GOT3 (cell line): ENCODE measurements at places on chromosomes 2 and 18.

- DNase-seq, result no peak
These were observed 462.5 kb upstream of the FSHR start for GRCh38 chr2:49616800-49617199.

DNA sequence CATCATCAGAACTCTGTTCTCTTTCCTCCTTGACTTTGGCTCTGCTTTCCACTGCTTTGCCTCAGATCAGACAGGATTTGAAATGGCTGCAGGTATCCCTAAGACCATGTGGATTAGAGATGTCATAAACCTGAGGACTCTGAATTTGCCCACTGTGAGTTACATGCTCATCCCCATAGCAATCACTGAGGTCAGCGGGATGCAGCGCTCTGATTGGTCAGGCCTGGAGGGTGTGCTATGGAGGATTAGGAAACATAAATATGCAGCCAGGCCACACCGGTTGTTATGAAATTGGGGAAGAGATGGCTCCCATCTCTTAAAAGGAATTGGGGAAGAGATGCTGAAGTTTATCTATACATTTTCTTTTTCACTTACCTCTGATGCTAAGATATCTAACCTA, 73.7 kb upstream of the DNAJC10 start:
- DNase-seq, result no peak

DNA sequence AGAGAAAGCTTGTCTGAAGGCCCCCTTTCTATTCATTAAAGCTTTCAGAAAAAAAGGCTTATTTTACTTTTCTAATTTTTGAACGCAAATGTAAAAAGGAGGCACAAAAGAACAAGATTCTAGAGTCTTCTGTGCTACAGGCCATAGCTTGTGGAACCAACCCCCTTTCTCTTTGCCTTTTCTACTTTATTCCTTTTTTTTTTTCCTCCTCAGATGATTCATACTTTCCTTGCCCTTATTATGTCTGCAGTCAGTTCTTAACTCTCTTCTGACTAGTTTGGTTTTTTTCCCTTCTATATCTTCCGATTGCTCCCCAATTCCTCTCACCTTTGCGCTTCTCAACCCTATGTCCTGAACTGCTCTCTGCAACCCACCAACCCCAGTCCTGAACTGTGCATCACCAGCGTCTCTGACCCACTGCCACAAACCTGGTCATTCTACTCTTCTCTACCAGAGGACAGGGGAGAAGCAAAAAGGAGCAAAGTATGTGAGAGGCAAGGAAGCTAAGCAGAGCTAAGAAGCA, 56.9 kb upstream of the WIPF1 start:
- no peak for DNase-seq

DNA sequence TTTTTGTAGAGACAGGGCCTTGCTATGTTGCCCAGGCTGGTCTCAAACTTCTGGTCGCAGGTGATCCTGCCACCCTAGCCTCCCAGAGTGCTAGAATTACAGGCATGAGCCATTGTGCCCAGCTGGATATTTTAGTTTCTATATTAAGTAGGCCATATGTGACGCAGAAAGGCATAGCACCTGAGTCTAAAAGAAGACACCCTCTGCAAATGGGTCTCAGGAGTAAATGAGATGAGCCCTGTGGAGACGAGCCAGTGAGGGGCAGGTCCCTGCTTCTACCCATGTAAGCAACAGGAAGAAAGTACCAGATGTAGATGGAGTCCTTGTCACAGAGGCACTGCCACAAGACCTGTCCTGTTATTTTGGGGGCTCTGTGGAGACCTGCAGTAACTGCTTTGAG, 322.4 kb downstream of the PTPRM start:
- DNase-seq, result no peak

- no peak for DNase-seq
These were observed 56.3 kb downstream of the KCNS3 start for GRCh38 chr2:17934721-17935120.

- no peak for DNase-seq
These were observed 7.7 kb downstream of the FBXO15 start for GRCh38 chr18:74139888-74140287.

- no peak for DNase-seq
These were observed 69.9 kb upstream of the HK2 start for GRCh38 chr2:74763962-74764428.

DNA sequence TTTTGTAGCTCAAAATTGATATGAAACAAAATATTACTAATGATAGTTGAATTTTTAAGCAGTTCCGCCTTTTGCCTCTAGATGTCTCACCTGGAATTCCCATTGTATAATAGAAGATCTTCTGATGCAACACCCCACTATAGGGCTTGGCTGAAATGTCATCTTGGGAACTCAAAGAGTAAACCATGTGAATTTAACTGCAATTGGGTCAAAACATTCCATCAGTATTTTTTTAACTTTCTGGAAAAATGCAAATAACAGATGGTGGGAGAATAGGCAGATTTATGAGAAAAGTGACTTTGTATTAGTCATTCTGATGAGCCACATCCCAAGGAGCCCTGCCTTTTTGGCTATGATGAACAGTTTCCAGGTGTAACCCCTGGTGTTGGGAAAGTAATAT, 489.9 kb downstream of the NYAP2 start:
- DNase-seq, result no peak

DNA sequence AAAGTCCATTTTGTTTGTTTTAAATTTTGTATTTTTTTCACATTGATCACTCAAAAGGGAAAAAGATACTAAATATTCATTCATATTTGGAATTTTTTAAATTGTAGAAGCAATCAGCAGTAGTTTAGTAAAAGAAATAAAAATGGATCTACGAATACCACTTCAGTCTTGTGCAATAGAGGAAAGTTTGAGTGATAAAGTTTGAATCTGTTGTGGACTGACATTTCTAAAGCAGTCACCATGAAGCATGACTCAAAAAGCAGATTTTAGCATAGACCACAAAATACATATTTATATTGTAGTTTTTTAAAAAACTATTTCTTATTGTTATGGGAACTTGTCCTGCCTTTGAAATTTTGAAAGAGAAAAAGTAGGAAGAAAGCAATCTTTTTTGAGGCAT, 520.5 kb upstream of the ZEB2 start:
- no peak for DNase-seq

- no peak for DNase-seq
These were observed 255.4 kb downstream of the NDUFA10 start for GRCh38 chr2:239769554-239770245.

DNA sequence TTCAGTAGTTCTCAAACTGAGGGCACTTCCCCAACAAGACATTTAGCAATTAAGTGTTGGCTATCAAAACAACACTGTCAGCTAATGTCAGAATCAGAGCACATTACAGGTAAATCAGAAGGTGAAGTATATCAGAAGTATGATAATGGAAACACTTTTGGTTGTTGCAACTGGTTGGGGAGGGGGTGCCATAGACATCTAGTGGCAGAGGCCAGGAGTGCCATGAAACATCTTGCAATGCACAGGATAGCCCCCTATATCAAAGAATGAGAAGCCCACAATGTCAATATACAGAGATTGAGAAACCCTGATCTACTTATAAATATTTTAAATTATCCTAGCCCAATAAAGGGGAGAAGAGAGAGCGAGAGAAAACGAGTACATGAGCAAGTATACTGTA, 4.9 kb upstream of the XPO1 start:
- no peak for DNase-seq

DNA sequence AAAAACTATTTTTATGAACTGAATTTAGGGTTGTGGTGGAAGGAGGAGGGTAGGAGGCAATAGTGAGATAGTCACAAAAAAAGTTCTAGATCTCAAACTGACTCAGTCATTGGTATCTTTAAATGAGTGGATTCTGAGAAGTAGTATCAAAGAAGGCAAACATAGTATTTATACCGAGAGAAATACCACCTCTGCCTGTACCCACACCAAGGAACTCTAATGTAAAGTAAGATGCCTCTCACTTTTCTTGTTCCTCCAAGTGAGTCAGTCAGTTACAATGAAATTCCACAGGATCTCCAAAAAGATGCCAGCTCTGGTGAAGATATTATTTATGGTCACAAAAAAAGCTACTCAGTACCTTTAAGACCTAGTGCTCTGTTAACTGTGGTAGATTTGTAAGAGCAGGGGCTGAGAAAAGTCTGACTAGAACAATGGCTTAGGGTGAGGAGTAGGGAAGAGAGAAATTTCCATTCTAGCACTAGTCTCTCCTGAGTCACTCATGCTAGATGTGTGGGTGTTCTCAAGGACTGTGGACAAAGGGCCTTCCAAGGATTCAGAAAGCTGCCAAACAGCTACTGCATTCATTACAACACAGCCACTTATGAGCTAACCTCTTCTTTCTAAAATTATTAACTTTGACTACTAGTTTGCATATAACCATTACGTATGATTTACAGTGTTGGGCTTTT, 36.3 kb downstream of the YWHAQ start:
- DNase-seq, result no peak

DNA sequence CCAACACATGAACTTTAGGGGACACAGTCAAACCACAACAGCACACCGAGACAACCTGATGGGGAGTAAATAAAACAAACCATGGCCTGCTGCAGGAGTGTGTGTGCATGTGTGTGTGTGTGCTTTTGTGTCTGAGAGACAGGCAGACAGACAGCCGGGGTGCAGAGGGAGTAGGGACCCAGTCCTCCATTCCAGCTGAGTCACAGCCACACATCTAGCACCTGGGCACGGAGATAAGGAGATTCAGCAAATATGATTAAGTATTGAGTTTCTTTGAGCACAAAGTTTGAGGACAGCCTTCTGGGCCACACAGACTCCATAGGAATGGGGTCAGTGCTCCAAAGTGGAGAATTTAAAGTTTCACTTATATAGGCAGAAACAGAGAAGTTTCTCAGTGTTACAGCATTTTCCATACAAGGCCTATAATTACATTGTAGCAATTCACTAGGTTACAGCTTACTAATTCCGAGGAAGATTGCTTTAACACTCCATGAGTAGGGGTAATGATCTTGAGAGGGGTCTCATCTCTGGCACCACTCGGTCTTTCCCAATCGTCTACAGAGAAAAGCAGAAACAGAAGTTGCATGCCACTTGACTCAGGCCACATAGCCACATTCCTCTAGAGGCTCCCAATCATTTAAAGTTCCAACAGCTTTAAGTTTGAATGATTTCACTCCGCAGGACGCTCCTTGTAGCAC, 30.8 kb upstream of the PRLH start:
- DNase-seq, result no peak
